ENCODE measurements at places on chromosomes 16 and 17.
A peak's percentile ranks its signal among the peaks of the same experiment; 100 is the strongest.

GRCh38 chr17:7356756-7357155, 1.8 kb downstream of the TMEM95 start:
- DNase-seq: no peak

DNA sequence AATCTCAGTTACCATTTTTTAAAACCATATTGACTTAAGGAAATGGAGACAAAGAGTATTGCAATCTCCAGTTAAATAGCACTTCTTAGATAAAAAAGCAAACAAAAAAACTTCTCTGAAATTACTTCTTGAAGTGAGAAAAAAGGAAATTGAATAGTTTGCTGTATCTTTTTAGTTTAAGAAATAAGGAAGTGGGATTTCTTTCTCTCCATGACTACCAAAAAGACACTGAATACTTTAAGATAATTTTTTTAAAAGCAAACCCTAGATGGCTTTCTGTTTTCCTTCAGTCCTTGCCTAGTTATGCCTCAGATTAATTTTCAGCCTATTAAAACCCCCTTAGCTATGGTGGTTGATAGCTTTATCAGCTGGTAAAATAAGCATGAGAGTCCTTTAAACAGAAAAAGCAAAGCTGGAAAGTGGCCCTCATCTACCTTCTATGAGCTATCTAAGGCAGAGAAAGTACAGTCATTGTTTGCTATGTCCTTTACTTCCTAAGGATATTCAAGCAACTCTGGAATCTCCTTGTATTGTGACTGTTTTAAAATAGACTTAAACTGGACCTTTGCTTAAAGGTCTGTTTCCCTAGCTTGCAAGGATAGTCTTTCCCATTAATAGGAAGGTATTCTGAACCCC, 28.6 kb downstream of the TPPP3 start:
- DNase-seq: no peak

DNA sequence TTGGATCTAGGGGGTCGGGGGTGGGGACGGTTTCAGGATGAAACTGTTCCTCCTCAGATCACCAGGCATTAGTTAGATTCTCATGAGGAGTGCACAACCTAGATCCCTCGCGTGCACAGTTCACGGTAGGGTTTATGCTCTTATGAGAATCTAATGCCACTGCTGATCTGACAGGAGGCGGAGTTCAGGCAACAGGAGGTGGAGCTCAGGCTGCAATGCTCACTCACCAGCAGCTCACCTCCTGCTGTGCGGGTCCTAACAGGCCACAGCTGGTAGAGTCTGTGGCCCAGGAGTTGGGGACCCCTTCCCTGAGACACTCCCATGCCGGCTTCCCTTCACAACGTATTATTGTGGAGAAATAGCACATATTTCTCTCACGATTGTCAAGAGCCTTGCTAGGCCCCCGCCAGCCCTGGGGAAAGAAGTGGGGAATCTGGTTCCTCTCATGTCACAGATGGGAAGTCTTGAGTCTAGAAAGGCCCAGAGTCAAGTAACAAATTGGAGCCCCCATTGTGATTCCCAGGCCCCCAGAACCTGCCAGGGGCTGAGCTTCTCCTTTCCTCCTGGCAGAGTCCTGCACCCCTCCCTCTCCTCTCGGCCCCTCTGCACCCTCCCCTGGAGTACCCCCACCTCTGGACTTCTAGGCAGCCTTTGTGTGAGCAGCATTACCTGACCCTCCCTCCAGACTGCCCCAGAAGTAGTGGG, 6.1 kb upstream of the KRT14 start:
- DNase-seq: no peak

- peak; percentile 70 for DNase-seq
These were observed 8.1 kb downstream of the SERPINF1 start for GRCh38 chr17:1769822-1770477.
